ENCODE measurements at places on chromosomes 5 and 9.
A peak's percentile ranks its signal among the peaks of the same experiment; 100 is the strongest.

DNA sequence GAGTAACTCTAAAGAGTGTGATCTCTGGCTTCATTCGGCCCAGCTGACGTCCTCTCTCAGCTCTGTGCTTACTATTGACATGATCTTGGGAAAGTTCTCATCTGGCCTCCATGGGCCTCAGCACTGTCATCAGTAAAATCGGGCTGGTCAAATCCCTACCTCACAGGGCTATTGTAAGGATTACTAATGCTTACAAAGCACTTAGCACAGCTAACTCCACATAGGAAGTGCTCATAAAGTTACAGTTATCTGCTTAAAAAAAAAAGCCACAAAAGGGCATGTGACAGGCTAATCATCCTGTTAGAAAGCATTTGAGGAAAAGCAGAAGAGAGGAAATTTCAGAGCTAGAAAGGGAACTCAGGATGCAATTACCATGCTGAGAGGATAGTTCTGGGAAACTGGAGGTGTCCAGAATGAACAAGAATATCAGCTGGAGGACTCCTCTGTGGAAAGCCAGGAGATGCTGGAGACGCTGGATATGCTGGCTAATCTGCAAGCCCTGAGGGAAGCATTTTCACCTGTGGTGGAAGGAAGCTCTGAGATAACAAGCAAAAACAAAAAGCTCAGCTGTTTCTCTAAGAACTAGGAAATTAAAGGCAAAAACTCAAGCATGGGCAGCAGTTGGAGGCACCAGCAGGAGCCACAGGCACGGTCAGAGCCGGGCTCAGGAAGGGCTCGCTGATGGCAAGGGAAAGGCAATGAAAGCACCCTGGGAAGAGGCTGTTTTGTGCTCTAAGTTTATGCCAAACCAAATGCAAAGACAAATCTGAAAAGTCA, 4.4 kb upstream of the BHMT start:
- DNase-seq = no peak

- no peak for DNase-seq
Measured at GRCh38 chr5:30997681-30998080, 195.8 kb upstream of the CDH6 start.

DNA sequence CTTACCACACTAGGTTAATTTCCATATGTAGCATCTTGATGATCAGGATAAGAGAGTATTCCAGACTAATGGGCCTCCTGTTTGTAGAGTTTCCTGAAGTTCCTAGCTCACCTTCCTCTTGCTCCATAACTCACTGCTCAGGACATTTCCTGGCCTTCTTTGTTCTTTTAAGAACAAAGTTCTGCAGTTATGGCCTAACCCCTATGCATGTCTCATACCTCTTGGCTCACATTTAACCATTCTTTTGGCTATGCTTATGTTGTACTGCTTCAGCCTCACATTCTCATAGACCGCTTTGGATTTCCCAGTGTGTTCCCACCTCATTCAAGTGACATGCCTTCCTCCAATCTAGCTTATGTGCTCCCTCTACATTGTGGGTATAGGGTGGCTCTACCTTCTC, 40.5 kb upstream of the HMGCS1 start:
- DNase-seq = no peak

DNA sequence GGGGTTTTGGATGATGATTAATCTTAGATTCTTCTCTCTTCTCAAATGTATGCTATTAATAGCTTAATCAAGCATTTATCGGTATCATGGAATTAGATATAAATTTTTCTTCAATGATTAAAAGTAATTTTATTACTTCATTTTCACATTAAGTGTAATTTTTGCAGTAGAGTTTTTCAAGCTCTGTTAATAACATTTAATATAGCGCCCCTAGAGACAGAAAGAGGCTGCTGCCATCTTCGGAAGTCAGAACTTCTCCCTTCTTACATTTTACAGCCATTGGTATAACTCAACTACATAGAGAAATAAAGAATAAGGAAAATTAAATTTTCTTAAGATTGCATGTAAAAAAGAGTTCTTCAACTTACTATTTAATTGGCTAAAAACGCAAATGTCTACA, 540.3 kb downstream of the GABRG2 start:
- DNase-seq = no peak

- no peak for DNase-seq
Measured at GRCh38 chr9:13358128-13358527, 78.6 kb upstream of the MPDZ start.

- DNase-seq = no peak
Measured at GRCh38 chr5:80738466-80738865, 83.7 kb upstream of the DHFR start.

GRCh38 chr5:109567374-109568044, 122.2 kb upstream of the MAN2A1 start:
- no peak for DNase-seq

DNA sequence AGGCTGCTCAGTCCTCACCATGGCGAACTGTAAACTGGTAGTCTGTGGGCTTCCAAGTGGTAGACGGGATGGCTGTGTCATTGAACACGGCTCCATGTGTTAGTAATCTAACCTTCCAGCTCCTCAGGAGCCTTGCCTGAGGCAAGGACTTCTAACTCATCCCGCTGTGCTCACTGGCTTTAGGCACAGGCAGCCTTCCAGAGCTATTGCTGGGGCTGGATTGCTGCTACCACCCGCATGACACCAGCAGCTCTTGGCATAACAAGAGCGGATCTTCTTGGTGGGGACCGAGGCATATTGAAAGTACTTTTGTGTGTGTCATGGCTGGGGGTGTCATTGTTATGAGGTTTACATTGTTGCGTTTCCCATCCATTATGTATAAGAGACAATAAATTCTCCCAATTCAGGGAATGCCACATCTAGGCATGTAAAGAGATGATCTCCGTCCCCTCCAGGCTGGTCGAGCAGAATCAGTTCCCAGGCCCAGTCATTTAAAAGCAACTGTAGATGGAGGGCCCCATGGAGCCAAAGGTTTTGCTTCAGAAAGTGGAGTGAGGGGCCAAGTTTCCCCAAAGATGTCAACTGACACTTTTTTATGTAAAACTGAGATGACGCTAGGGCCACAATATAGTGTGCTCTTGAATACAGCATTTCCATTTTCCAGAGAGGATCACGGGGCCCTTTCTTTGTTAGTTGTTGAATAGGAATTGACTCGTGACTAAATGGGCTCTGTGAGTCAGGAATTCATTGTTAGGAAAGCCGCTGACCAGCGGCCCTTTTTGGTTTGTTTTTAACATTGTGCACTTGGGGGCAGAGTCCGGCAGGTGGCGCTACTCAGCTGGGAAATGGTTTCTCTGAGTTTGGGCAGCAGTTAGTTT, 759.5 kb downstream of the TAF11L14 start:
- peak; percentile 59 for DNase-seq

GRCh38 chr9:116506685-116507084, 180.4 kb upstream of the TRIM32 start:
- no peak for DNase-seq

- no peak for DNase-seq
Measured at GRCh38 chr9:119841016-119841415, 471.8 kb upstream of the BRINP1 start.

- no peak for DNase-seq
Measured at GRCh38 chr9:227860-228259, 13.2 kb downstream of the DOCK8 start.

DNA sequence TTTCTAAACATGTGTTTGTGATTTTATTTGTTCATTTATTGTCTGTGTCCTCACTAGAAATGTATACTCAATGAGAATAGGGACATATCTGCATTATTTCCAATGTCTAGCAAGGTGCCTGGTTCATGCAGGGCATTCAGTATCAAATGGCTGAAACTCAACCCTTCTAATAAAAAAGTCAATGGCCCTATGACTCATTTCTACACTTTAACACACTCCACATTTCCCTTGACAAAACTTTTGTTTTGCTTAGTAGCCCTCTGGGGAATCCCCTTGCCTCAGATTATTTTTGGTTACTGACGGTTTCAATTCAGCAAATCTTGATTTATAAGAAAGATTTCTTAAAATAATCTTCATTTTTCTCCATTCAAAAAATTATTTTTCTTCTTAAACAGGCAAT, 206.0 kb upstream of the DMRTA1 start:
- DNase-seq = peak; percentile 11

- no peak for DNase-seq
Measured at GRCh38 chr9:99262949-99263418, 40.9 kb downstream of the SEC61B start.
